ENCODE measurements at places on chromosomes 5 and 9.
A peak's percentile ranks its signal among the peaks of the same experiment; 100 is the strongest.

DNA sequence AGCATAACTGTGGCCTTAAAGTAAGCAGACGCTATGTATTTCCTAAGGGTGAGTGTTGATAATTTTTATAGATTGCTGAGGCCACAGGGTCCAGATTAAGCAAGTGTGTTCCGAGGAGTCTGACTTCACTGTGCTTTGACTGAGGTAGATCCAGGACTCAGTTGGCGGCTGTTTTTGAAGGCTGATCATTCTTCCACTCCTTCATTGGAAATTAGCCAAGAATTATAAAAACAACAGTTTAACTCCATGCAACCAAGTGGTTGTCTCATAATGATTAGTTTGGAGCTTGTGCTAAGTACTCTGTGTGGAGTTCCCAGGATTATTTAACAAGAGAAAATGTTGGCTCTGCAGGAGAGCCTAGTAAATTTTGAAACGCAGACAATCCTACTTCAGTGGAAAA, 19.1 kb downstream of the IQGAP2 start:
- no peak for DNase-seq

DNA sequence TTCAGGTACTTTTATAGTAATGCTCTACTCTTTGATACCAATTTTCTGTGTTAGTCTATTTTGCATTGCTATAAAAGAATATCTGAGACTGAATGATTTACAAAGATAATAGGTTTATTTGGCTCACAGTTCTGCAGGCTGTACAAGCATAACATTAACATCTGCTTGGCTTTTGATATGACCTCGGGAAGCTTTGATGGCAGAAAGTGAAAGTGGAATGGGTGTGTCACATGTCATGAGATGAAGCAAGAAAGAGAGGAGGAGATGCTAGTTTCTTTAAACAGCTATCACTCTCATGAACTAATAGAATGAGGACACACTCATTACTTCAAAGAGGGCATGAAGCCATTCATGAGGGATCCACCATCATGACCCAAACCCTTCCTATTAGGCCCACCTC, 270.9 kb upstream of the IL12B start:
- DNase-seq, result no peak

- DNase-seq, result no peak
Observed at GRCh38 chr5:135051399-135051798, 17.4 kb upstream of the PITX1 start.

DNA sequence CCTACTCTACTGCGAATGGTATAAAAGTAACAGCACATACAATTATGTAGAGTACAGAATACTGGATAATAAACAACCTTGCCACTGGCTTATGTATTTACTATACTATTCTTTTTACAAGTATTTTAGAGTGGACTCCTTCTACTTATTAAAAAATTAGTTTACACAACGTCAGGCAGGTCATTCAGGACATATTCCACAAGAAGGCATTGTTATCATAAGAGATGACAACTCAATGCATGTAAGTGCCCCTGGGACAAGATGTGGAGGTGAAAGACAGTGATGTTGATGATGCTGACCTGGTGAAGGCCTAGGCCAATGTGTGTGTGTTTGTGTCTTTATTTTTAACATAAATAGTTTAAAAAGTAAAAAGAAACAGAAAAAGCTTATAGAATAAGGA, 421.7 kb downstream of the CDH12 start:
- DNase-seq, result no peak

DNA sequence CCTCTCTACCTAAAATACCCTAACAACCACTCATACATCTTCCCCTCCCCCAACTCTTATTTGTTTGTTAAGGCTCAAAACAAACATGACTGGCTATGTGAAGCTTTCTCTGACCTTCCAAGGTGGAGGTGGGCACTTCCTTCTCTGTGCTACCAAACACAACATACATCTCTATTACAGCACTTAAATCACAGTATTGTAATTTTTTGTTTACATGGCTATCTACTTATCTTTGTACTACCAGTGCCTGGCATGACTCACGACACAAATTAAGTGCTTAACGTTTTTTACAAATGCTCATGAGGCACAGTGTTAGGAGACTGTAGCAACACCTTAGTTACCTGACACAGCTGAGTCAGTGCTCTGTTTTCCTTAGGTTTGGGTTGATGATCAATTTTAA, 18.6 kb downstream of the HOMER1 start:
- no peak for DNase-seq

DNA sequence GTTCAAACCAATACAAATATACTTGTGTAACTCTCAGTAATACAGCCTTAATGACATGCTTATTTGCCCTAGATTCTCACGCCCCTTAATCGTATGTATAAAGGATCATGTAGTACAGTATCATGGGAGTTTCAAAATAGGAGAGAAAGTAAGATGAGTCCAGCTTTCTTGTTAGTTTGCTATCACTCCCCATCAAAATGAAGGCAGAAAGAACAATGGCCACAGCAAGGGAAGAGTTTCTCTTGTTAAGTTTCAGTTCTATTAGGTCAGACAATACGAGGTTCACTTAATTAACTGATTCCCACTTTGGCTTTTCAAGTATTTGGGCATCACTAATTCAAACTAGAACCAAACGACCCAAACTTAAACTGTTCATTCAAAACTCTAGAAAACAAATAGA, 55.4 kb downstream of the CDC14B start:
- DNase-seq, result no peak

DNA sequence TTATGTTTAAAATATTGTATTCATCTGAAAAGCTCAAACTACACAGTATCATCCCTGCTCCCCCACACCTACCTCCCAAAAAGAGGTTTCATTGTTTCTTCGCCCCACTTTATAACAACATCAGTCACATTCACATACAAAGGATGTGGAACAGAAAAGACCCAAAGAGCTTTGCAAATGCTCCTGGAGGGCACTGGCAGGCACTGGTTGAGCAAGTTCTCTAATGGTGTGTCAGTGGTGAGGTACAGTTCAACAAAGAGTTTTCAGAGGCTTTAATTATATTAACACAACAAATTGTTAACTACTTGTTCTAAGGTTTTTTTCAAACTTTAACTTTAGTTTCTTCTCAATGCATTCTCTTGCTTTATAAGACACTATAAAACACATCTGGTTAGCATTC, 54.1 kb upstream of the ECM2 start:
- no peak for DNase-seq

DNA sequence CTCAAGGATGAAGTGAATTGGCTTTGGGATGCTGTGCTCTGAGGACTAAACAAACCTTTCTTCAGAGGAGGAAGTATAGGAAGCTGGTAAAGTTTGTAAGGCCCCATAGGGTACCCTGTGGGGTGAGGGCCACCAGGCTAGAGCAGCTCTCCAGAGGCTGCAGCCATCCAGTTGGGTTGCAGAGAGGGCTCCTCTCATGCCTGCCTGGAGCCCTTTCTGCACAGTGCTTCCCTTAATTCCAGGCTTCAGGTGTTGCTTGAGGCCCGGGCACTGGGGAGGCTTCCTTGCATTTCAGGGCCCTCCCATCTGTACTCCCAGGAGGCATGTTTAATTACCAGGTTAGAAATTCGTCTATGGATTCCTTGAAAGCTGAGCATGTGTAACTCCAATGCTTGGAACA, 95.3 kb upstream of the FSTL4 start:
- no peak for DNase-seq

DNA sequence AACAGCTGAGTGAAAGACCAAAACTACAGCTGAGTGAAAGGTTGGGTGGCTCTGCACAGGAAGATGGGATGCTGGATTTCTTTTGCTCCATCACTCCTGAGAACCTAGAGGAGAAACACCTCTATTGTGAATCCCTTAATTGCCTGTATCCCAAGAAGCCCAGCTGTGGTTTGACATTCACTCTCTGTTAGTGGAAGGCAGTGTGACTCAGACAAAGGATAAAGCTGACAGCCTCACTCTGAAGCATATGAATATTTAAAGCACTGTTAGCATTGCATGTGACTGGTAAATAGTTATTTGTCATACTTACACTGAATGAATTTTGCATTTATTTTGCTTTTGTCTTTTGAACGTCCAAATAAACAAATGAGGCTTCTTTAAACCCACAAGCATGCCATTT, 367.1 kb upstream of the RIOK2 start:
- no peak for DNase-seq

DNA sequence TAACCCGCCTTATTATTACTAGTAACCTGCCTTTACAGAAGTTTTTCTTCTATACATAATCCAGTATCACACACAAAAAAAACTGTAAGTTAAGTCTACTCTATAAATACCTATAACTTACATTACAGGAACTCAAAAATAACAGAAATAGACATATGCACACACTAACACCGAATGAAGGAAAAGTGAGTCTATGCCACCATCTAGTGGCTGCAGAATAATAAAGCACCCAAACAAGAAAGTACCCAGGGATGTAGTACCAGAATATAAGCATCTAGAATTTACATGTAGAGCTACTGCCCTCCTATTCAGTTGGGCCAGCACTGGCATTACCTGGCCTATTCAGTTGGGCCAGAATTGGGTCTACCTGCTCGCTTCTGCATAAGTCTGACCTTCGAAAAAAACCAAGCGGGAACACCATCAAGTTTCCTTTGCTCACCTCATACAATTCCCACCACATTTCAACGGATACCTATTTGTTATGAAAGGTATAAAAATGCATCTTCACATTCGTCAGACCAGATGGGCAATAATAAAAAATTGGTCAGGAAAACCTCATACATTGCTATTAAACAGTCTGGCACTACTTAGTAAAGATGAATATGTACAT, 4.0 kb upstream of the NIPSNAP3A start:
- peak; percentile 26 for DNase-seq

DNA sequence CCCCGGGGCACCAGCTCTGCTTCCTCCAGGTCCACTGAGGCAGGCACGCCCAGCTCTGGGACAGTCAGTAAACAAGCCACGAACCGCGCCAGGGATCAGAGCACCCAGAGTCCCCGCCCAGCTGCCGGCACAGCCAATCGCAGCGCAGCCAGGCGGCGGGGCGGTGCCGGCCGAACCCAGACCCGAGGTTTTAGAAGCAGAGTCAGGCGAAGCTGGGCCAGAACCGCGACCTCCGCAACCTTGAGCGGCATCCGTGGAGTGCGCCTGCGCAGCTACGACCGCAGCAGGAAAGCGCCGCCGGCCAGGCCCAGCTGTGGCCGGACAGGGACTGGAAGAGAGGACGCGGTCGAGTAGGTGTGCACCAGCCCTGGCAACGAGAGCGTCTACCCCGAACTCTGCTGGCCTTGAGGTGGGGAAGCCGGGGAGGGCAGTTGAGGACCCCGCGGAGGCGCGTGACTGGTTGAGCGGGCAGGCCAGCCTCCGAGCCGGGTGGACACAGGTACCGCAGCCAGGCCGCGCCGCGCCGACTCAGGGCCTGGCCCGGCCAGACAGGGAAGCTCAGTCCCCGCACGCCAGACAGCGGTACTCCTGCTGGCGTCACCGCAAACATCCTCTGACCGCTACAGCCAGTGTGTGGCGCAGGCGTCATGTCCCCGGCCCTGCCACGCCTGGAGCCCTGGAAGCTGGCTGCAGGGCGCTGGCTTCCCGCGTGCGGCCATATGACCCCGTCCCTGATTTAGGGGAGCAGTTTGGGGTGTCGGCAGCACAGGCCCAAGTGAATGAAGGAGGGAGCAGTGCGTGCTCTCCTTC, at the start of gene CTSL:
TSS of gene CTSL (plus strand) at position 220 of the 810 bp plus-strand sequence. CDS start 1,485 bp downstream, outside the sequence.
- DNase-seq, result peak; percentile 74

DNA sequence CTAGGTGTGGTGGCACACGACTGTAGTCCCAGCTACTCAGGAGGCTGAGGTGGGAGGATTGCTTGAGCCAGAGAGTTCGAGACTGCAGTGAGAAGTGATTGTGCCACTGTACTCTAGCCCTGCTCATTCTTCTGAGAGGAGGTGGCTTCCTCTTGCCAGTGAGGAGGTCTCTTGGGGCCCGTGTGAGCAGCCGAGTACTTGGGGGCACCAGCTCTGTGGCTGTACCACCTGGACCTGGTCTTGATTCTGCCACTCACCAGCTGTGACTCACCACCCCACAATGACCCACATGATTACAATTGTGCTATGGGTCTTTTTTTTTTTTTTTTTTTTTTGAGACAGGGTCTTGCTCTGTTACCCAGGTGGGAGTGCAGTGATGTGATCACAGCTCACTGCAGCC, 18.0 kb upstream of the CRB2 start:
- no peak for DNase-seq

DNA sequence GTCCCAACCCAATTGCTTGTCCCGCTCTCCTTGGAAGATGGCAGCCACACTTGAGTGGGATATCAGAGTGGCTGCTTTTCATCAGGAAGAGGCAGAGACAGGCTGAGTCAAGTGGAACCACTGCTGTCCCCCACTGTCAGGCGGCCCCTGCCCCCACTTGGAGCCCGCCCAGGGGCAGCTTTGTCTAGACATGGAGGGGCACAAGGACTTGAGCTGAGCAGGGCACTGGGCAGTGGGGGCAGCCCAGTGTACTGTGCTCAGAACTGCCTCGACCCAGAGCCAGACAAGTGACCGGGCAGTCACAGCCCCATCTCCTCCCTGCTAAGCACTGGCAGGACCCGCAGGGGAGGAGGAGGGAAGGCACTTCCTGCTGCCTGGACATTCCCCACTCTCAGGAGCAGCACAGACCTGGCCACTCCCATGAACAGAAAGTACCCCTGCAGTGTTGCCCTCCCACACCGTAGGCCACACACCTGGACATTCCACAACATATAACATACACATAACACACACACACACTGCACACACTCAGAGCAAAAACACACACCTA, 91.0 kb downstream of the MRPL36 start:
- DNase-seq, result no peak

- no peak for DNase-seq
Observed at GRCh38 chr5:3489239-3489843, 106.3 kb upstream of the IRX1 start.

DNA sequence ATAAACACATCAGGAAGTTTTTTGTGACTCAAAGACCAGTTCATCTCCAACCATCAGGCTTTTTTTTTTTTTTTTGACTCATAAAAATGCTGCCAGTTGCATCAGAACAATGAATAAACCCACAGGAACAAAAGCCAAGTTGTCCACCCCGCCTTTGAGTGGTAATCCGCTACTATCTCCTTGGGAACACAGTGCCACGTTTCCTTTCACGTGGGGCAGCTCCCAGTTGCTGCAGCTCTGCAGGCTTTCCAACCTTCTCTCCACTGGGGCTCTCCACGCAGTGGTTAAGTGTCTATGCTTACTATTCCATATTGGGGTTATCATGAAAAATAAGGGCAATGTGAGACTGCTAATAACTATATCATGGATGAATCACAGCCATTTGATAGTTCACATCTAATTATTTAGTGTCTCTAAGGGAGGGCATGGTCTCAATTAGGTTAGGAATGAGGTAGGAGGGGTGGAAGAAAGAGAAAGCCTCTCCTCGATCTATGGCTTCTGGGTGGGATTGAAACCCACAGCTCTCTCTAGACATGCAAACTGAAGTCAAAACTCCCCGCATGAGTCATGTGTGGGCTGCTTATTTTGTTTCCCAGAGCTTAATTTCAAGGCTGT, 55.8 kb upstream of the ACTBL2 start:
- no peak for DNase-seq

Measured in stimulated activated CD4-positive, alpha-beta T cell treated with anti-CD3 and anti-CD28 coated beads, Interleukin-2, amount 100 ng/mL, for 24 hours (primary cell).